ENCODE measurements at places on chromosomes 7 and 10.

GRCh38 chr7:84949501-84949900 is 237.4 kb downstream of the SEMA3D start:
- no peak for DNase-seq

GRCh38 chr10:133343558-133343957 is 3.6 kb upstream of the PRAP1 start:
- DNase-seq, result no peak

GRCh38 chr10:67955614-67956013 is 71.2 kb downstream of the SIRT1 start:
- no peak for DNase-seq

- DNase-seq, result no peak
These were observed 10.0 kb upstream of the TMEM229A start for GRCh38 chr7:124042826-124043225.

DNA sequence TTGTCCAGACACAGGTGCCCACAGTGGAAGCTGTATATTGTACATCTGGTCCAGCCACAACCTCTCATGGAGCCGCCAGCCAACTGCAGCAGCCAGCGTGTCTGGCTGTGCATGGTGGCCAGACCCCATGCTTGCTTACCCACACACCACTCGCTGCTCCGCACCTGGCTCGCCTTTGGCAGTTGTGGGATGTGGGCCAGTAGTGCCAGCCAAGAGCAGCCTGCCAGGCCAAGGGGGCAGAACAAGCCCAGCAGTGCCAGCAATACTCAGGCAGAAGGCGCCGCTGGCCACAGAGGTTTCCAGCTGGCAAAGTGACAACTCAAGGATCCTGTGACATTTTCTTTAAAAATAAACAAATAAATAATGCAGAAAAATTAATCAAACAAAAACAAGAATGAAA is 11.7 kb upstream of the TMEM243 start:
- no peak for DNase-seq

- DNase-seq, result no peak
These were observed 13.5 kb downstream of the ASL start for GRCh38 chr7:66088861-66089838.

GRCh38 chr7:144955422-144955821 is 119.6 kb upstream of the TPK1 start:
- DNase-seq, result no peak

DNA sequence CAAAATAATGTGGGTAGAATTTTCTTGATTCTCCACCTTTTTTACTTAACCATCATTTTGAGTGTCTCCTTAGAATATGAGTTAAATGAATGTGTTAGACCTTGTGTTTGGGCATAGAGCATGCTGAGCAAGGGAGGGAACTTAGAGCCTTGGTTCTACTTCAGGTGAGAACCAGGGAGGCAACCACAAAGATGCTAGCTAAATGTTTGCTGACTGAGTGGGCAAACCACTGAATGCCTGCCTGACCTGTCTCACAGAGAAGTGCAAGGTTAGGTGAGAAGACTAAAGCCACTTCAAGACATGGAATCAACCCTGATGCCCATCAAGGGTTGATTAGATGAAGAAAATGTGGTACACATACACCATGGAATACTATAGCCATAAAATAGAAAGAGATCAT is 242.6 kb upstream of the ZNF32 start:
- no peak for DNase-seq

GRCh38 chr7:29607889-29608288 is 44.3 kb downstream of the PRR15 start:
- DNase-seq, result no peak

DNA sequence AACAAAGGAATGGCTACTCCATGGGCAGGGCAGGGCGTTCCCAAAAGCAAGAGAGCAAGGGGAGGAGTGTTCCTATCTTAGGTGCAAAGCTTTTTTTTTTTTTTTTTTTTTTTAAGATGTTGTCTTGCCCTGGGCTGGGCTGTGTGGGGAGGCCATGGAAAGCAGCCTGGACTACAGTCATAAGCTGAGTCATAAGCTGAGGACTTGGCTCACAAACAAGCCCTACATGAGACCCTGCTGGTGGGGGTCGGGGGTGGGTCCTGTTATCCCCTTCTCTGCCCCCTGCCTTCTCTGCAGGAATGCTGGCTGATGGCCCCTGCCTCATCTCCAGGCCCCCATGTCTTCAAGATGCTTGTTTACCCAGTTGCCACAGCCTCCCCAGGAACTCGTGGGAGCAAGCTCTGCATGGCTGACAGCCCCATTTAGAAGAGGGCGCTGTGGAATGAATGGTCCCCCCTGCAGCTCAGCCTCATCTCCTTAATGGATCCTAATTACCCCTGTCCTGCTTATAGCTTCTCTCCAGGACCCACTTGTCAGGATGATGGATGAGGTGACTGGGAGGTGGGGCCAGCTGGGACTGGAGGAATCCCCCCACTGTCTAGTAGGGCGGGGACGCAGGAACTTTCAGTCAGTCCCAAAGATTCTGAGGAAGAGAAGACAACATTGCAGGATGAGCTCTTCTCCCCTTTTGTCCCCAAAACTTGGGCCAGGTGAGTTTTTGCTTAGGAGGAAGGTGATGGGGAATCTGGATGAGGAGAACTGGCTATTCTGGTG is 340.8 kb upstream of the PODXL start:
- DNase-seq, result no peak

- DNase-seq, result no peak
These were observed 5.3 kb downstream of the NUDT1 start for GRCh38 chr7:2247141-2247995.

GRCh38 chr10:111102359-111102837 is 25.6 kb downstream of the ADRA2A start:
- DNase-seq, result no peak

DNA sequence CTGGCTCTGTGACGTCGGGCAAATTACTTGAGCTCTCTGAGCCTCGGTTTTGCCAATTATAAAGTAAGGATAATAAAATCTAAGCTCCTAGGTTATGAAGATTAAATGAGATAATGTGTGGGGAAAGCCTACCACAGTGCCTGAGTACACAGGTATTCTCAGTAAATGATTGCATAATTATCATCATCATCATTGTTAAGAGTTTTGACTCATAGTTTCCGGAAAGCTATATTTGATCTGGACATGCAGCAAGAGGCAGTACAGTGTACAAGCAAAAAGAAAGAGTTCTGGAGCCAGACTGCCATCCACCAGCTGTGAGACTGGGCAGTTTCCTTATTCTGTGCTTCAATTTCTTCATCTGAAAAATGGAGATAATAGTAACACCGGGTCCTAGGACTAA is 155.6 kb upstream of the YAE1 start:
- DNase-seq, result no peak

DNA sequence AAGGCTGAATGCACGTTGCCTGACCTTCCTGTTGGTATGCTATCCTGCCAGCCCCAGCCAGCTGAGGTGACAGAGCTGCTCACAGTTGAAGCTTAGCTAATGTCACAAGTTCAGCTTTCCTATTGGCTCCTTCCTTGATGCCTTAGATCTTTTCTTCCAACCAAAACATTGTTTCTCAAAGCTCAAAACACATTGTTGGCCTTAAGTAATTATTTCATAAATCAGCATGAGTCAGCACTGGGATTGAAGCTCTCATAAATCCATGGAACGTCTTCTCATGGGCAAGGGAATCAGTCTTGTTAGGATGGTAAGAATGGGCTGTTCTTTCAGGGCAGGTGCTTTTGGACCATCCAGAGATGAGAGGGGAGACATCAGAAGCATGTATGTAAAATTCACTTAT is 128.1 kb upstream of the SAMD8 start:
- no peak for DNase-seq

GRCh38 chr10:103651783-103652476 is 158.4 kb downstream of the NEURL1 start:
- no peak for DNase-seq

DNA sequence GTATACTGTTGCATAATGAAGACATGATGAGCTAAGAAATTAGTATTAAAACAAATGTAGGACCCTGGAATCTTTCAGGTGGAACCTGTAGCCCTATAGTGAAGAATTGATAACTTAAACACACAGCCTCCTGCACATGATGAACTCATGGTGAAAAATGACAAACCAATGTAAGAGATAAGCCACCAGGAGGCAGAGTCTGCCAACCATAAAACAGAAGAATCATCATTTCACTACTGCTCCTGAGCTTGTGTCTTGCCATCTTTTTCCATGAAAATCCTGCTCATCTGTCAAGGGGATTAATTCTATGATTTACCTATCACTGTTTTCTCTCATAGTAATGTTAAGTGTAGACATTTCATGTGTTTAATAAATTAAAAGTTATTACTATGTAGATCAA is 363.9 kb downstream of the MALRD1 start:
- no peak for DNase-seq

DNA sequence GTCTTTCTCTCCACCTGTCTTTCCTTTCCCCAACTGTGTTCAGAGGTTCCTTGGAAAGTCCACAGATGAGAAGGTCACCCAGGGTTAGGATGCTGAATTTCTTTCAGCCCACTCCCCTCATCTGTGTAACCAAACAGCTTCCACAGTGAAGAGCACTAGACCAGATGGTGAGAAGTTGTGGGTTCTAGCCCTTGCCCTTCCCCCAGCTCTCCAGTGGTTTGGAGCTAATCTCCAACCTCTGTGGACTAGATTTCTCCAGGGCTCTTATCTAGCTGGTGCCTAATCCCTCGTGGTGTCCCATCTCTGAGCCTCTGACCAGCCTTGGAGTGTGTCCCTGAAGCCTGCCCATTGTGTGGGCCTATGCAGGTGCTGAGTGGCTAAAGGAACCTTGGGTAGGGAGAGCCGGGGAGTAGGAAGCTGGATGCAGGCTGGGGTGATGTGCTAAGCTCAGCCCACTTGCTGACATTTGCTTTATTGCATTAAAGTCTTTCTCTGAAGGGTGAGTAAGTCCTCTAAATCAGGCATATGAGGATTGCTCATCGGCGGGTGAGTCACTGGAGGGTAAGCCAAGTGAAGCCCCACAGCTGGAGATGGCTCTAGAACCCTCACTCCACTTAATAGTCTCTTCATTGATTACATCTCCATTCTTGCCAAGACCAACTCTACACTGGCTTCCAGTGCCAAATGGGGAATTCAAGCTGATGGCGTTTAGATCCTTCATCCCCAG is 14.9 kb downstream of the DUSP5 start:
- no peak for DNase-seq

- DNase-seq, result no peak
These were observed 221.2 kb downstream of the CALN1 start for GRCh38 chr7:72190919-72191318.

GRCh38 chr10:109889867-109890266 is 33.4 kb downstream of the XPNPEP1 start:
- no peak for DNase-seq

DNA sequence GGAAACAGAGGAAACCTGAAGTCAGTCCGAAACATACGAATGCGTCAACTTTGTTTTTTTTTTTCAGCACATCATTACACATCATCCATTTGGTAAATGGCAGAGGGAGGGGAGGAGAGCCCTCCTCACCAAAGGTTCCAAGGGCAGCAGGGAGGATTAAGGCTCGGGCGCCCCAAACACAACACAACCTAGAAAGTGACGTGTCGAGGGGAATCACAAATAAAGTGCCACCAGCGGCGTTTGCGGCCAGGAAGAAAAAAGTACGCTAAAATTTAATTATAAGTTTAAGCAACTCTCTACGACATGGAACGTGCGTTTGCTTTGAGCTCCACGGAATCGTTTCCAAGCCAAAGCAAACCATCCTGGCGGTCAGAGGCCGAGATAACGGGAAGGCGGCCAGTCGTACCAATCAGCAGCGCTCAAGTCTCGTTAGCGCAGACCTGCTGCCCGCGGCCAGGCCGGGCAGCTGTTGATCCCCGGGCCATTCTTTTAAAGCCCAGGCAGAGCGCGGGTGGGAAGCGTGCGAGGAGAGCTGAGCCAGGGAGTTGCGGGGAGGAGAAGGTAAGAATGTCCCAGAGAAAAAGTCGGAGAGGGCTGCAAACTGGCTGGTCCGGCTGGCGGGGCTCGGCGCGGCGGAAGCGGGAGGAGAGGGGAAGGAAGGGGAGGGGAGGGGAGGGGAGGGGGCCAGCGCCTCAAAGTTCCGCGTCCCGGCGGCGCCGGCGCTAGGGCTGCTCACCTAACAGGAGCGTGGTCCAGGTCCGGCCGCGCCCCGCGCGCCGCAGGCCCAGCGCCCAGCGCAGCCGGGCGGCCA is 719 bp downstream of the DPY19L1 start:
- DNase-seq, result no peak

GRCh38 chr10:80275135-80275498 is 14.3 kb downstream of the MAT1A start:
- DNase-seq, result no peak

- no peak for DNase-seq
These were observed 8.5 kb upstream of the RSBN1L start for GRCh38 chr7:77687747-77688144.

DNA sequence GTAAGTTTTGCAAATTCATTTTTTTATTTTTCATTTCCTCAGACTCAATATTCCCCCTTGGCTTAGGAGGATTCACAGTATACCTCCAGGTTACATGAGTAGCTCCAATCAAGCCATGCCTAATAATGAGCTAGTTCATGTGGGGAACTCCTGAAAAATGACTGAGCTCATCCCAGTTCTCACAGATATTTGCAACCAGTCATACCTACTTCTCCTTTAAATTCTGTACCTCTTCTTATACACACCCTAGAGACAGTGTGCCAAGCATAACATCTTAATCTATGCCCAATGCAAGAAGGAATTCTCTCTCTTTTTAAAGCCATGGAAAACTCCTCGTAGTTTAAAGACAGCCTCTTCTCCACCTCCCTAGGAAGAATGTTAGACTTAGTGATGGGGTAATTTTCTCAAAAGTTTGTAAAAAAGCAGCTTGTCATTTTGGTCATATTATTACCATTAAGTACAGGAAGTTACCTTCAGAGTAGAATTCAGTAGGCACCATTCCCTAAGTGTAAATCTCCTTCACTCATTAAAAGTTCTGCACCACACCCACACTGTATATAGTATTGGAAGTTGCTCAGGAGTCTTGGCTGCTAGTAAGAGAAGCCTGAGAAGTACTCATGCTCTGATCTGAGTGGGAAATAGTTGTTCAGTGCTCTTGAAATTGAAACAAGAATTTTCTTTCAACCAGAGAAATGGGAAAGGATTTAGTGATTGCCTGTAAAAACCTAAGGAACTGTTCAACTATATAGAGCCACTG is 72.7 kb downstream of the PTPRZ1 start:
- no peak for DNase-seq

DNA sequence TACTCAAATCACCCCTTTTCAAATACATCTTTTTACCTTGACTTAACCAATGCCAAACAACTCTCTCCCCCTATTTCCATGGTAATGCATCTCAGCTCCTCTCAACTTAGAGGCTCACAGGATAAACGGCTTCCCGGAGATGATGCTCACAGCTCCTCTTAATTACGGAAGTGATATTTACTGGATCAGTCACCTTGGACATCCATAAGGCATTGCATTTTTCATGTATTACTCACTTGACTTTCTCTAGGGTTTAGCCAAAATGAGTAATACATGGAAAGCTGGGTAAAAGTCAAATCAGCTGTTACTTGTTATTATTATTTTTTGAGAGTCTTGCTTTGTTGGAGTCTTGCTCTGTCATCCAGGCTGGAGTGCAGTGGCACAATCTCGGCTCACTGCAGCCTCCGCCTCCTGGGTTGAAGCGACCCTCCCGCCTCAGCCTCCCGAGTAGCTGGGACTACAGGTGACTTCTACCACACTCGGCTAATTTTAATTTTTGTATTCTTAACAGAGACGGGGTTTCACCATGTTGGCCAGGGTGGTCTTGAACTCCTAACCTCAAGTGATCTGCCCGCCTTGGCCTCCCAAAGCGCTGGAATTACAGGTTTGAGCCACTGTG is 73.3 kb upstream of the RHEB start:
- no peak for DNase-seq

Data from effector CD8-positive, alpha-beta T cell (primary cell).